Mesendoderm (in vitro differentiated cells): ENCODE measurements at places on chromosomes 2 and 18.

GRCh38 chr2:74919827-74920226 lies 38.6 kb upstream of the POLE4 start:
- peak; percentile 79 for DNase-seq

GRCh38 chr2:109623923-109624322 lies 9.8 kb downstream of the SOWAHC start:
- DNase-seq = no peak

GRCh38 chr2:47096451-47096850 lies 58.7 kb downstream of the STPG4 start:
- peak; percentile 50 for DNase-seq

GRCh38 chr2:24285484-24286152 lies 74.7 kb downstream of the ITSN2 start:
- DNase-seq = no peak

GRCh38 chr18:24922491-24922890 lies 429.5 kb downstream of the ZNF521 start:
- no peak for DNase-seq

DNA sequence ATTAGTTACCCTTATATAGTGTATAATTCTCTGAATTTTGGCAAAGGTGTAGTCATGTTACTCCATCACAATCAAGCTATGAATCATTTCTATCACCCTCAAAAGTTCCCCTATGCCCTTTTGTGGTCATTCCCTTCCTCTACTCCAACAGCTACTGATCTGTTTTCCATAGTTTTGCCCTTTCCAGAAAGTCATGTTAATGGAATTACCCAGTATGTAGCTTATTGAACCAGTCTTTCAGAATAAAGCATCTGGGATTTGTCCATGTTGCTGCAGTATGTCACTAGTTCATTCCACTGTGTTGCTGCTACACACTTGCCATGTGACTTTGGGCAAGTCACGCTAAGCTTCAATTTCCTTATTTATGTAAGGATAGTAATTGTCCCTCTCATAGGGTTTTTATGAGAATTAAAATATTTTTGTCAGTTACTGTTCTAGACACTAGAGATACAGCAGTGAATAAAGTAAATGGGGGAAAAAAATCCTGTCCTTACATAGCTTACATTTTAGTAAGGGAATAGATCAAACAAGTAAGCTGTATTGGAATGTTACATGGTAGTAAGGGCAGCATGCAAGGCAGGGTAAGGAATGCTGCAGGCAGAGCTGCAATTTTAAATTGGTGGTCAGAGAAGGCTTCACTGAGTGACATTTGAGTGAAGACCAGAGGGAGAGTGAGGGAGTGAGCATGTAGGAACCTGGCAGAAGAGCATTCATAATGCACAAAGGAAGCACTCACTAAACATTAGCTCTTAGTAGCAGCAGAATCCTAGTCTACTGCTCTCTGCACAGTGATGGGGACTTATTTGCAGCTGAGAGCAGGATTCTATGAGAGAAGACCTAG lies 80.3 kb upstream of the TSPYL6 start:
- DNase-seq = no peak

DNA sequence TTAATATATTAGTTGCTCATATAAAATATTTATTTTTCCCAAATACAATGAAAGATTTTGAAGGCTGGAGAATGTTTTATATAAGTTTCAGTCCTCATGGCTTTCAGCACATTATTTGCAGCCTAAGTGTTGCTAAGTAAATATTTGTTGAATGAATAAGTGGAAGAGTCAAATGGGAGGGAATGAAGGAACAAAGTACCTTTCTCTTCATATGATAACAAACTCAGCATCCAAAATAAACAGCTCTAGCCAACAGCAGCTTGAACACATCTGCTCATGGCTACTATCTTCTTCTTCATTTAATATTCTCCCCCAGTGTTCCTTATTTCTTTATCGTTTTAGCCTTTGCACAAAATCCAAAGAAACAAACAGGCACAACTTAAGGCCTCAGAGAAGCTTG lies 385.2 kb upstream of the PIK3C3 start:
- DNase-seq = no peak

GRCh38 chr2:130391872-130392670 lies 36.2 kb downstream of the PTPN18 start:
- DNase-seq = no peak

GRCh38 chr2:238090887-238091286 lies 9.3 kb upstream of the ESPNL start:
- no peak for DNase-seq

DNA sequence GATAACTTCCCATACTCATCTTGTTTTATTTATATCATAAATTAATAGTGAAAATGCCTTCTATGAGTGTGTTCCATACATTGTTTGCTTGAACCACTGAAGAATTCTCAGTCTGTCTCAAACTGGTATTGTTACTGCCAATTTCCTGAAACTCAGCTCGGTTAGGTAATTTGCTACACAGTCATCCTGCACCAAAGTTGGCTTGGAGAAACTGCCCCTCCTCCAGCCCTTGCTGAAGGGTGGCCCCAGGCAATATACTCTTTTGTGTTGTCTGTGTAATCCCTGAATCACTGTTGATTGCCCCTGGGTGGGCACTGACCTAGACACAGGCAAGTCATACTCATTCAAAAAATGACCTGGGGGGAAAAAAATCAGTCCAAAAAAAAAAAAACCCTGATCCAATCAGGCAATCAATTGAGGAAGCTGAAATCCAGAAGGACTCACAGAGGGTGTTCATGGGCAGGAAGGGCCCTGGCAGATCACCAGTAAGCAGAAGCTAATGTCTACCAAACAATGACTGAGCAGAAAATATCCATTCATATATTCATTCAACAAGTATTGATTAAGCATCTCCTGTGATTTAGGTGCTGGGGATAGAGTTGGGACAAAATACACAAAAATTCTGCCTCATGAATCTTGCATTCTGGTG lies 3.8 kb upstream of the SESTD1 start:
- DNase-seq = peak; percentile 65
